ENCODE measurements at places on chromosomes 4 and X.

GRCh38 chr4:24488399-24489164 is 95.8 kb downstream of the DHX15 start:
- peak; percentile 38 for DNase-seq

GRCh38 chr4:167787231-167787630 is 305.1 kb upstream of the ANXA10 start:
- no peak for DNase-seq

GRCh38 chr4:2042204-2042946 is 16.8 kb upstream of the NAT8L start:
- DNase-seq: no peak

DNA sequence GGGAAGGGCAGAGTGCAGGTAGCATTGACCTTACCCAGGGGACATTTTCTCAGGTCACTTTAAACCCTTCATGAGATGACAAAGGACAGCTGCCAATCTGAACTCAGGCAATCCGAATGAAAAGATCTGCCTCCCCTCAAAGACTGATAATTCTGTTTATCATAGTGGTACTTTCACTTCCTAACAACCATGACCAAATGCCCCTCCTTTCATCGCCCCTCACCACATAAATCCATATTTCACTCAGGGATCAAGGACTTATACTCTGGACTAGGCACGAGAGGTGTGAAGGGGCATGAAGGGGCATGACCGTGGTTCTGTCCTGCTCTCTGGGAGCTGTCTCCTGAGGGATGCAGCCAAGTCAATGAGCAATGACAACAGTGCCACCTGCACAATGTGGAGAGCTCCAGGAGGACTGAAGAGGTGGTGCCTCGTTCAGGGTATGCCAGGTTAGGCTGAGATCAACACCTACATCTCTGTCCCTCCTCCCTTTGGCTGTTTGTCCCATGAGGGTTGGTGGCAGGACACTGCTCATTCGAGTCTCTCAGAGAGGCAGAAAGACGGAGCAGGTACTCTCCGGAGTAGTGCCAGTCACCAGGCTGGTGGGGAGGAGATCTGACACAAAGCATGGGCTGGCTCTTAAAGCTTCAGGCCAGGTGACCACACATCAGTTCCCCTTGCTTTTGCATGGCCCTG is 12.5 kb downstream of the HS3ST1 start:
- no peak for DNase-seq

DNA sequence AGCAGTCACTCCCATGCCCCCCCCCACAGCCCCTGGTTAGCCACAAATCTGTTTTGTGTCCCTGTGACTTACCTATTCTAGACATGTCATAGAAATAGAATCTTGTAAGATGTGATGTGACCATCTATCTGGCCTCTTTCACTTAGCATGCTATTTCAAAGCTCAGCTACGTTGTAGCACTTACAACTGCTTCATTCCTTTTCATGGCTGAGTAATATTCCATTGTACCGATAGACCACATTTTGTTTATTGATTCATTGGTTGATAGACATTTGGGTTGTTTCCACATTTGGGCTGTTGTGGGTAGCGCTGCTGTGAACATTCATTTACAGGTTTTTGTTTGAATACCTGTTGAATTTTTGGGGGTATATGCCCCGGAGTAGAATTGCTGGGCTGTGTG is 11.5 kb downstream of the NSG1 start:
- no peak for DNase-seq

Data from stimulated activated CD8-positive, alpha-beta memory T cell treated with anti-CD3 and anti-CD28 coated beads, Interleukin-4, amount 100 ng/mL, for 4 hours (primary cell).